OCI-LY7 (cell line): ENCODE measurements at places on chromosomes 12 and 14. TPM values are rescaled to one million over a fixed set of nuclear protein-coding genes. Genes with fewer than 3 reads are reported as not detected.

GRCh38 chr12:29617407-29617803, 119.9 kb upstream of the OVCH1 start:
- DNase-seq, result no peak

DNA sequence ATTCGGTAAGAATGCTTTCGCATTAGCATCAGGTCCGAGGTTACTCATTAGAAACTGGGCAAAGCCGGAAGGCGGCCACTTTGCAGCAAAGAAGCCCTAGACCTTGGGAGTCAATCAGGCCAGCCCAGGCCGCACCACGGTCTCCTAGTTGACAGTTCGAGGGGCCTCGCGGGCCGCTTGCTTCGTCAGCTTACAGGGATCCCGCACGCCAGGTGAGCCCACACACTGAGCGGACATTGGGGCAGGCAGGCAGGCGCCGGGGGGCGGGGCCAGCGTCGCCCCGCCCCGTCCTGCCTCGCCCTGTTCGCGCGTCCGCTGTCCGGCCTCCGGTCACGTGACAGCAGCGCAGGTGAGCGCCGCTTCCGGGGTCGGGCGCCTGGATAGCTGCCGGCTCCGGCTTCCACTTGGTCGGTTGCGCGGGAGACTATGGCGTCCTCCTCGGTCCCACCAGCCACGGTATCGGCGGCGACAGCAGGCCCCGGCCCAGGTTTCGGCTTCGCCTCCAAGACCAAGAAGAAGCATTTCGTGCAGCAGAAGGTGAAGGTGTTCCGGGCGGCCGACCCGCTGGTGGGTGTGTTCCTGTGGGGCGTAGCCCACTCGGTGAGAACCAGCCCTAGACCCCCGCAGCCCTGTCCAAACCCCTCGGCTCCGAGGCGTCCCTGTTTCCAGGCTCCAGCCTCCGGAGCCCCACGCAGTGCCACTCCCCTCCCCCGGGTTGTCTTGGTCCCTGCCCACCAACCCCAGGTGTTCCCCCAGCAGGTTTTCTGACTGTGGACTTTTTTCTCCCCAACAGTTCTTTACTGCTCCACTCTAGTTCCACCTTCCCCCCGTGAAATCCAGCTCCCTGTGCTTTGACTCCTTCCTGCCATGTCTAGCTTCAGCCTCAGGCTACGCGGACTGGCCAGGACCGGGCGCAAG, at the start of gene PIP4K2C:
Gene PIP4K2C (plus strand): TSS at position 329 of the 918 bp plus-strand sequence. CDS start 98 bp downstream, at position 427.
- DNase-seq, result peak; percentile 94

DNA sequence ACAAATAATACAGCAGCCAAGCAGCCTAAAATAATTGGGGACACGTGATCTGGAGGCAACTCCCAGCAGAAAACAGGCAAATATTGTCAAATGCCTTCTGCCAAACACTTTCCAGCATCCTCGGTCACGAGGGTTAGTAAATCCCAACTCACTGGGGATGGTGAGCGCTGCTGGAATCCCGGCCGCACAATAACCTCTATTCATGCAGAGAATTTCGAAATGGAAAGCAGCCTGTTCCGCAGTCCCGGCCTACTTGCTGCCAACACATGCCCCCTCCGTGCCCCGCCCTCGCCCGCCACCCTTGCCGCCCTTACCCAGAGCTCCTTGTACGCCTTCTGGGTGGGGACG, 62.2 kb downstream of the RFX4 start:
- no peak for DNase-seq

DNA sequence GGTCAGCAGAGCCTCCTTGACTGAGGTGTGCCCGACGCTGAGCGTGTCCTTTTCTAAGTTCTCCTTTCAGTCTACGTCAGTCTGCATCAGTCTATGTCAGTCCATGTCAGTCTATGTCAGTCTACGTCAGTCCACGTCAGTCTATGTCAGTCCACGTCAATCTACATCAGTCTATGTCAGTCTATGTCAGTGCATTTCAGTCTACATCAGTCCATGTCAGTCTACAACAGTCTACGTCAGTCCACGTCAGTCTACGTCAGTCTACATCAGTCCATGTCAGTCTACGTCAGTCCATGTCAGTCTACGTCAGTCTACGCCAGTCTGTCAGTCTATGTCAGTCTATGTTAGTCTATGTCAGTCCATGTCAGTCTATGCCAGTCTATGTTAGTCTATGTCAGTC, 15.9 kb downstream of the EIF5 start:
- DNase-seq, result no peak

GRCh38 chr12:110917961-110918360, 2.4 kb downstream of the MYL2 start:
- DNase-seq, result no peak

GRCh38 chr14:83170165-83170564, 1636.5 kb upstream of the SEL1L start:
- DNase-seq, result no peak

DNA sequence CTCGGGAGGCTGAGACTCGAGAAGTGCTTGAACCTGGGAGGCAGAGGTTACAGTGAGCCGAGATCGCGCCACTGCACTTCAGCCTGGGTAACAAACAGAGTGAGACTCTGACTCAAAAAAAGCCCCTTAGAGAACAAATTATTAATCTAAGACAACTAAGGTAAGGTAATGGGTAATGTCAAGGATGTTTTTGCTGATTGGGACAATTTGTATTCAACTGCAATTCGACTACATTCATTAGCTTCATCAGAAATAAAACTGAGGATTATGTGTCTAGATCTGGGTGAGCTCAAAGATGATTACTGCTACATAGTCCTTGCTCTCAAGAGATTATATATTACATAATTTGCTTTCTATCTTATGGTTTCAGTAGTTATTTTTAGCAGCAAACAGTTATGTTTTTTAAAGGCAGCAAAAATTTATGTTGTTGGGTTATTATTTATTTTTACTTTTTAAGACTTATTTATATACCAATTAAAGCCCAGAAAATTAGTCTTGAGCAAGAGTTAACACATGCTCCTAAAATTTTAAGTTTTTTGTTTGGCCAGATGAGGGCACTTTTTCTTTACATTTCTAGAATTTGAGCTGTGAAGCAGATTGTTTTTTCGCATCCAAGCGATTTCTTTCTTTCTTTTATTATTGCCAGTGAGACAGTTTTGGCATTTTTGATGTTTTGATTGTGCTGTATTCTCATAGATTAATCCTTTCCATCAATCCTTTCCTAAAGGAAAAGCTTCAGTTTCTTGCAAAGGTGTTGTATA, 52.3 kb downstream of the PLEKHA5 start:
- no peak for DNase-seq

DNA sequence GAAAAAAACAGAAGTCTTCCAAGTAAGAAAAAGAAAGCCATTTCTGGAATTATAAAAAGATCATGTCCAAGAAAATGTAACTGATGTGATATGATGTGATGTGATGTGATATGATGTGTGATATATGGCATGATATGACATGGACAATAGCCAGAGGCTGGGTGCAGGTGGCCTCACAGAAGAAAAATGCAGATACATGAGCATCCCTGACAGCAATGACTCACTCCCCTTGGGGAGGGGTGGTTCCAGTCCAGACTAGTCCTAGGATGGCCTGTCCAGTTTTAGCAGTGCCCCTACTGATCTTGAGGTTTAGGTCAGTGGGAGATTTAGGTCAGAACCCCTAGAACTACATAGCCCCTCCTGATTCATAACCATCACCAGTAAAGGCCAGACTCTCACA, 3.5 kb upstream of the RHOJ start:
- no peak for DNase-seq

GRCh38 chr12:83388551-83388950, 701.8 kb downstream of the TMTC2 start:
- DNase-seq, result no peak

- DNase-seq, result no peak
Measured at GRCh38 chr12:128661226-128661569, 162.6 kb downstream of the SLC15A4 start.

- no peak for DNase-seq
Measured at GRCh38 chr14:69755296-69755695, 11.6 kb upstream of the SRSF5 start.

DNA sequence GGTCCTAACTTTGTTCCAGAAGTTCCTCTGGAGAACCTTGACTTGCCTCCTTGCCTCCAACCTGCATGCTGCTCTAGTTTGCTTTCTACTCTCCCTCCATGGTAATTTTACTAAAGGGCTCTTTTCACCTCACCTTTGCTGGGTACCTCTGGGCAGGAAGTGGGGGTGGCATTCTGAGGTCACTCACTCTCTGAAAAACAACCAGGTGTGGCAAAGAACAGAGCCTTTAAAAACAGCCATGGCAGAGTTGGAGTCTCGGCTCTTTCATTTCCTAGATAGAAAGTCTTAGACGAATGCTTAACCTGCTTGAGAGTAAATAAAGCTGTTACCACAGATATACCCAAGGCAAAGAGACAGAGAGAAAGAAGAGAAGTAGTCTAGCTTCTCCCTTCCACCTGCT, 827.9 kb downstream of the BCL11B start:
- DNase-seq, result no peak

- no peak for DNase-seq
Measured at GRCh38 chr12:32444895-32445294, 45.5 kb downstream of the FGD4 start.

GRCh38 chr12:52693261-52693660, 10.1 kb downstream of the KRT77 start:
- no peak for DNase-seq

DNA sequence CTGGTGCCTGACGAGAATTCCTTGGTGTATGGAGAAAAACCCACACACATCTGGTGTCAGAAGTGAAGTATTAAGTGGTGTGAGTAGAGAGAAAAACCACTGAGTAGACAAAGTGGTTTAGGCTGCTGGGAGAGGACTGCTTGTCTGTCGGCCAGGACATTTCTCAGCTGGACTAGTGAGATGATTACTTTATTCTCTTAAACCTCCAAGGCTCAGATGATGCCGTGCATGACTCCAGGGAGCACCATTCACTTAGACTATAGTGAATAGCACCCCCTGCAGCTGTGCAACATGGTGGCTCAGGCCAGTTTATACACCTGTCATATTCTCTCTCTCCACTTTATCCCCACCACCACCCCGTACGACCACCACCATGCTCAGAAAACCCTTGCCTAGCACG, 28.5 kb upstream of the NFYB start:
- DNase-seq, result no peak

DNA sequence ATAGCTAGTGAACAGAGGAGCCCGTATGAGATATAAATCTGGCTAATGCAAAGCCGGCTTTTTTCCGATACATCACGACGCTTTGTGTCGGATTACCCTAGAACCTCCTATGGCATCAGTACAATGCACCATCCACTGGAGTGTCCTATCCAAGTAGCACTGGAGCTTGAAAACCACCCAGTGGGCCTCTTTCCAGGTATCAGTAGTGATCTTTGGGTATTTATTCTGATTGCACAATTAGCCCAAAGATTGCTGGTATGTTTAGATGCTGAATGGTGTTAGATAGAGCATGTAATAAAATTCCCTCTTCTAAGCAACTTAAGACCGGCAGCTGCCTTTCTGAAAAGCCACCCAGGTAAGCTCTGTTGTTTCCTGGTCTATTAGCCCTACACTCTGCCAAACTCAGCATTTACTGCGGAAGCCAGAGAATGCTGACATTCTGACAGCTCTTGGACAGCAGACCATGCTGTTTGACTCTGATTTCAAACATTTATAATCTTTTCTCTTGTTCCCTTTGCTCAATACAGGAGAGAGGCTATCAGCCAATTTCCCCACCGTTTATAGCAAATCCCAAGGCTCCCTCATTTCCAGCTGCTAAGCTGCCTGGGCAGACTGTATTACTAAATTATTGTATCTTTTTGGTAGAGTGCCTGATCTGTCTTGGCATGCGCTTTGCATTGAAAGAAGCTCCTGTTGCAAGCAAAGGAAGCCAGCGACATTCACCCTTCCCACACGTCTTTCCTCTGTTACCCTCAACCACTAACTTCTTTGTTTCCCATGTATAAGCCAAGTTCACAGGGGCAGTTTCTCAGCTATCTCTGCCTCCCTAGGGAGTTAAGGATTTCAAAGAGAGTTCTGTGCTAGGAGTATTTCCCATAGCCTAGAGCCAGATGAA, 388.3 kb upstream of the GARIN6 start:
- DNase-seq, result no peak

DNA sequence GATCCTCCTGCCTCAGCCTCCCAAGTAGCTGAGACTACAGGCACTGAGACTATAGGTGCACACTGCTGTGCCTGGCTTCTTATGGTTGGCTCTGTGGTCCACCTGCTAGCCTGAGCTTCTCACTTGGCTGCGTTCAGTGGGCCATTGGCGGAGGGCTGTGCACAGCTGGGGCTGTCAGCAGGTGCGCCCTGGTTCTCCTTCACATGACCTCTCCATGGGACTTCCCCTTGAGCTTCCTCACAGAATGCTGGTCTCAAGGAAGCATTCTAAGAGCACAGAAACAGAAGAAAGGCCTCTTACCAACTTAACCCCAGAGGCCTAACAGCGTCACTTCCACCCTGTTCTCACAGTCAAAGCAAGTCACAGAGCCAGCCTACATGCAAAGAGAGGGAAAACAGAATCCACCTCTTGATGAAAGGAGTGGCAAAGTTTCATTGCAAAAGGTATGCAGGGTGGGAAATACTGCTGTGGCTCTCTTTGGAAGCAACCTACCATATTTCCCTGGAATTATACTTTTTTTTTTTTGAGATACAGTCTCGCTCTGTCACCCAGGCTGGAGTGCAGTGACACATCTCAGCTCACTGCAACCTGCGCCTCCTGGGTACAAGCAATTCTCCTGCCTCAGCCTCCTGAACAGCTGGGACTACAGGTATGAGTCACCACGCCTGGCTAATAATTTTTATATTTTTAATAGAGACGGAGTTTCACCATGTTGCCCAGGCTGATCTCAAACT, 9.3 kb downstream of the RILPL2 start:
- peak; percentile 98 for DNase-seq

- no peak for DNase-seq
Measured at GRCh38 chr12:60666895-60667294, 1071.1 kb downstream of the SLC16A7 start.

DNA sequence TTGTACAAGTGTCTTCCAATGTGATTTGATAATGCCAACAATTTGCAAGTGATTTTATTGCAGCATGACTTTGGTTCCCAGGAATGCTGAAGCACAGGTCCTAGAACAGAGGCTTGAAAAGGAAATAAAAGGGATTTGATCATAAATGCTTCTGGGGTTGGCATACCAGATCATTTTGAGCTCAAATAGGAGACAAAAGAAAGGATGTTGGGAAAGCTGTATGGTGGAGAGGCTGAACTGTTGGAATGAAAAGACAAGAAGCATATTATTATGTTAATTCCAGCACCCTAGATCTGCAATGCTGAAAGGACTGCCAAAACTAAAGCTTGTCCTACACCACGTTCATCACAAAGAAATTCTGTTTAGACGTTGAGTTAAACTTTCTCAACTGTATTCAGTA, 143.1 kb downstream of the BICD1 start:
- DNase-seq, result no peak

GRCh38 chr12:65556676-65557437, 267.4 kb upstream of the HMGA2 start:
- peak; percentile 53 for DNase-seq

DNA sequence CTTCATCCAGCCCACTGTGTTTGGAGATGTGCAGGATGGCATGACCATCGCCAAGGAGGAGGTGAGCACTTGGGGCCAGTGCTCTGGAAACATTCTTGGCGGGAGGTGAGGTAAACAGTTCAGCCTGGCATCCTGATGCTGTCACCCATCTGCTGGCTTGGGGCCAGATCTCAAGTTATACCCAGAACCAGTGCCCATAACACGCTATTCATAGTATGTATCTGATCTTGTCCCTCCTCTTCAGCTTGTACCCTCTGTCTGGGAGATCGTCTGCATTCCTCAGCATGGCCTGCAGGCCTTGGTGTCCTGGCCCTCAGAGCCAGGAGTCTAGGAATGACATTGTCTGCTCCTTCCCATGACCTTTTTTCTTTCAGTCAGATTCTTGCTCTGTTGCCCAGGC, 31.4 kb downstream of the ALDH2 start:
- no peak for DNase-seq

ISM2 gene
- total RNA-seq, result not detected in 2 replicates

IL26 gene
- not detected in 2 replicates for total RNA-seq

DCP1B gene
- total RNA-seq, result 14.2 and 16.9 TPM in 2 replicates

ARHGDIB gene
- total RNA-seq, result 737 and 762 TPM in 2 replicates

LIN52 gene
- 16.9 and 18.0 TPM in 2 replicates for total RNA-seq

CPNE6 gene
- not detected in 2 replicates for total RNA-seq
